Upper lobe of left lung (tissue), 6 donors: ENCODE measurements at places on chromosomes 5 and 9.

DNA sequence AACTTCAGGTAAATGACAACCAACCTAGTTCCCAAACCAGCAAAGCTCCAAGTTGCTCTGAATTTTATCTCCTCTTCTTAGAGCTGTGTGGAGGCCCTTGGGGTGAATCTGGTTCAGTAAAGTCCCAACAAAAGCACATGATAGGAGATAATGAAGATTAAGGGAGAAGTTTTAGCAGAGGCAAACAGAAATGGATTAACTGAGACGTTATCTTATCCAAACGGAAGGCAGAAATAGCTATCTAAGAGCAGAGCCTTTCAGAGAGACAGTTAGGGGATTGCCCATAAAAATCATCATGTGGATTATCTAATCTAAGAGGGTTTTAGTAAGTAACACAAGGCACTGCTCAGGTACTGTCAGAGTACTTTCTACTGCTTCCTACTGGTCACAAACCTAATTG is 183.9 kb upstream of the ZNF618 start:
- no peak for DNase-seq

GRCh38 chr5:19401032-19401431 is 587.0 kb downstream of the CDH18 start:
- DNase-seq = no peak

DNA sequence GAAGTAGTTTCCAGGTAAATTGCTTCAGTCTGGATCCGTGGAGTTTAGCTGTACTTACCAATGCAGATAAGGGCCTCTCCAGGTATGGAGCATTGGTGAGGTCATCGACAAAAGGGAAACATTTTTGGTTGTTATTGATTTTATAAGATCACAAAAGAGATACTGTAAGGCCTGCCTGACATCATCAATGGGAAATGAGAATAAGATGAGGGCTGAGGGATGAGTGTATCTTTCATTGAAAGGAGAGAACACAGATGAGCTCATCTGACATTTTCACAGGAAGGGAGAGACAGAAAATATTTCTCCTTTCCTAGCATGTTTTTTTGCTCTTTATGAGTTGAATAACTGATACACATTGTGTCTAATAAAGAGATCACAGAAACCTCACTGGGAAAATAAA is 233.6 kb downstream of the SAXO1 start:
- DNase-seq = no peak

DNA sequence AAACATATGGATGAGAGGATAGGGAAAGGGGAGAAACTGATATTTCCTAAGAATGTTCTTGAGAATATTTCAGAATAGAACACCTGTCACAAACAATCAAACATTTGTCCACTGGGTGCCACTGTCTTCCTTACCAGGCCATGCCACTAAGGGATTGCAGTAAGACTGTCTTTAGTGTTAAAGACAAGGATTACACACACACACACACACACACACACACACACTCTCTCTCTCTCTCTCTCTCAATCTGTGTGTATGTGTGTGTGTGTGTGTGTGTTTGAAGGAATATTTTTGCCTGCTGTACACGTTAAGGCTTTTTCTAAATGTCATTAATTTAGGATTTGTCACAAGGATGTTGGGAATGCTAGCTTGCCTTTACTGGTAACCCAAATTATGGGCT is 54.4 kb downstream of the CCDC192 start:
- no peak for DNase-seq

- DNase-seq = no peak
These were observed 146.4 kb downstream of the PALM2AKAP2 start for GRCh38 chr9:109926421-109926869.

DNA sequence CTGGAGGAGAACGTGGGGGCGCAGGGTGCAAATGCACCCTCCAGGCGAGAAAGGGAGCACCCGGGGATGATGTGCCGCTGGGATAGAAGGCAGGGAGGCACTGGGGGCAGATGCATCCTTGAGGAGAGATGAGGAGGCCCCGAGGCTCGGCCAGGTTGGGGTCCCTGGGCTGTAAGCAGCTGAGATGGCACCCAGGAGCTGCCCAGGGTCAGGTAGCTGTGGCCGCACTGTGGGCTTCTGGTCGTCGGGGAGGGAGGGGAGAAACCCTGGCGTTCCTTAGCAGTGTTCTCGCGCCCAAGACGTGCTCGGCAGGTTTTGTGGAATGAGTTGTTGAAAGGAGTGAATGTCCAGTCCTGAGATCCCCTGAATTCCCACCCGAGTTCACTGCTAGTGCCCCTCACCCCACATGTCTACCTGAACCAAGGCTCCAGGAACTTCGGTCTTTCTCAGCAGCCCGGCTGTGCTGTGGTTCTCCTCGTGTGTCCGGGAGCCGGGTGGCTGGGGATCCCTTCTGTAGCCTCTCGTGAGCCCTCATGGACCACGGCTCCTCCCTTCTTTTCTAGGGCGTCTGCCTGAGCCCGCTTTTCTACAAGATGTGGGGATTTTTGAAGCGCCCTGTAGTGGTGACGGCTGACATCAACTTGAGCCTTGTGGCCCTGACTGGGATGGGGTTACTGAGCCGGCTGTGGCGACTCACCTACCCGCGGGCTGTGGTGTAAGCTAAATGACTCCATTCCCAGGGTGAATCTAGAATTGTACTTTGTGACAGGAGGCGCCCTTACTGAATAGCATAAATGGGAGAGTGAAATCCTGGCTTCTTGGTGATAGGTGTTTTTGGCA is 1.1 kb downstream of the POMT1 start:
- no peak for DNase-seq

- DNase-seq = no peak
These were observed 126.8 kb upstream of the FBXL7 start for GRCh38 chr5:15373151-15373550.
